ENCODE measurements at places on chromosomes 1 and 21.
A peak's percentile ranks its signal among the peaks of the same experiment; 100 is the strongest.

- peak overlapping the region; percentile 67 for H3K4me3 ChIP-seq
- DNase-seq = no peak
- peaks cover 7% of the 10 kb centered on the region for H3K4me1 ChIP-seq
- no peaks in the 10 kb centered on the region for H3K36me3 ChIP-seq
- peak overlapping the region; percentile 98 for H3K27ac ChIP-seq
Observed at GRCh38 chr1:100039591-100039990, 69.8 kb downstream of the SLC35A3 start.

GRCh38 chr1:97820470-97821188 lies 100.2 kb downstream of the DPYD start:
- no peaks in the 10 kb centered on the region for H3K36me3 ChIP-seq
- no peak overlapping the region for H3K4me3 ChIP-seq
- H3K4me1 ChIP-seq = no peaks in the 10 kb centered on the region
- H3K27me3 ChIP-seq = no peaks in the 10 kb centered on the region
- DNase-seq = peak; percentile 63
- H3K27ac ChIP-seq = no peak overlapping the region

DNA sequence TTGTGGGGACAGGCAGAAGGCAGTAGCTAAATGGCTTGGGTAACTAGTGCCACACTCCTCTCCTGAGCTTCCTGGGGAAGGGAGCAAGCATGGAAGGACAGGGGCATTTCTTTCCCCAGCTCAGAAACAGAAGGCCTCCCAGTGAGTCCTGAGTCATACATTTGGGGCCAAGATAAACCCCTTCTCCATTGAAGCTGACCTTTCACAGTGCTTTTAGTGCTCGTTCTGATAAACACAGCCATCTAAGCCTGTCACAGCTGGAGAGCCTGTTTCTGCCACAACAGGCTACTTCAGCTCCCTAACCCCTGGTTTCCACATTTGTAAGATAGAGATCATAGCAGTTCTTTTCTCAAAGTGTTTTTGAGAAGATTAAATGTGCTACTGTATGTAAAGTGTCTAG lies 374.0 kb downstream of the LMX1A start:
- peaks cover 23% of the 10 kb centered on the region for H3K4me1 ChIP-seq
- H3K27me3 ChIP-seq = no peaks in the 10 kb centered on the region
- H3K36me3 ChIP-seq = no peaks in the 10 kb centered on the region

DNA sequence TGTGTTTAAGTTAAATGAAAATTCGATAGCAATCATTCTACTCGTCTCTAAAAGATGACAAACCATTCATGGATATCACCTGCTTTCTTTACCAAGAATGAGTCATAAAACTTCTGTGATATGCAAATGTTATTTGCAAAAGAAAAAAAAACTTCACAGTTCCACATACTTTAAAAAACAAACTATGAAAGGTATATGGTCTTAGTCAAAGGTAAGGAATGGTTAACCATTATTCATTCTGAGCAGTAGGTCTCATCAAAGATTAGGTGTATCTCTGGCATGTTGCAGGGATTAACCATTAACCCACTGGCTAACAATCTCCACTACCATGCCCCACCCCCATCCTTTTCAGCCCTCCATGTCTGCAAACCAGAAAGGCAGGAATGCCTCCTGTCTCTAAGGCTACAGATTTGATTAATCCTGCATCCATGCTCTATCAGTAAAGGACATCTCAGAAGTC lies 44.4 kb downstream of the PTPN14 start:
- H3K27ac ChIP-seq = no peak overlapping the region
- H3K4me1 ChIP-seq = no peaks in the 10 kb centered on the region
- DNase-seq = no peak
- no peaks in the 10 kb centered on the region for H3K27me3 ChIP-seq
- H3K4me3 ChIP-seq = no peak overlapping the region

DNA sequence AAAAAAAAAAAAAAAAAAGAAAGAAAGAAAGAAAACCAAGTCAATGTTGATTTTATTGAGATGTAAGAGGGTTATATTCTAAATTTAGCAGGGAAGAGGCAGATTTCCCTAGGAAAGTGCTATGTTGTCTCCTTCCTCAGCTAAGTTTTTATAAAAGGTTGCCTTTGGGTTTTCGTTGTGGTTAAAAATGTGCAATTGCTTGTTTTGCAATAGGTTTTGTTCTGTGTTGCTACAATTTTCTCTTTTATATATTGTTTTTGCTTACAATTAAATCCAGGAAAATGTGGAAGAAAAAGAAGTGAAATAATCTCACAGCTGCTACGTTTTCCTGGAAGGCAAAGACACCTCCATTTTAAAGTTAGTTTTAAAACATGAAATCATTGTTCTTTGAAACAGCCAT lies 136.7 kb upstream of the C1orf105 start:
- peaks cover 5% of the 10 kb centered on the region for H3K27me3 ChIP-seq
- H3K36me3 ChIP-seq = no peaks in the 10 kb centered on the region
- H3K4me1 ChIP-seq = no peaks in the 10 kb centered on the region
- no peak overlapping the region for H3K27ac ChIP-seq
- DNase-seq = no peak
- no peak overlapping the region for H3K4me3 ChIP-seq

DNA sequence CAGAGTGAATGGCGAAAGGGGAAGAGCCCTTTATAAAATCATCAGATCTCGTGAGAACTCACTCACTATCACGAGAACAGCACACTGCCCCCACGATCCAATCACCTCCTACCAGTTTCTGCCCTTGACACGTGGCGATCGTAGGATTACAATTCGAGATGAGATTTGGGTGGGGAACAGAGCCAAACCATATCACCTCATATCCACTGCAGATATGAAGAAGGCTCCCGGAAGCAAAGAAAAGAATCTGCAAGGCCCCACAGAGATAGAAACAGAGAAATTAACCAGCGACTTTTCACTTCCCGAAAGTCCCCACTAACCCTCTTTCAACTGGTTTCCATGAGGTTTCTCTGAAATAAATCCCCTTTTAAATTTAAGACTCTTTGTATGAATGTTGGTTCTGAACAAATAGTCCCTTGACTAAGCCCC lies 86.2 kb upstream of the IRF2BP2 start:
- H3K27me3 ChIP-seq = no peaks in the 10 kb centered on the region
- no peak overlapping the region for H3K27ac ChIP-seq
- DNase-seq = no peak
- H3K4me1 ChIP-seq = peaks cover 13% of the 10 kb centered on the region
- H3K36me3 ChIP-seq = no peaks in the 10 kb centered on the region

GRCh38 chr21:45994086-45994661 lies 12.6 kb downstream of the COL6A1 start:
- H3K4me1 ChIP-seq = no peaks in the 10 kb centered on the region
- no peaks in the 10 kb centered on the region for H3K27me3 ChIP-seq
- DNase-seq = no peak

GRCh38 chr1:94240822-94241221 lies 3.4 kb upstream of the ARHGAP29 start:
- H3K36me3 ChIP-seq = no peaks in the 10 kb centered on the region
- peak; percentile 51 for DNase-seq
- no peaks in the 10 kb centered on the region for H3K4me1 ChIP-seq
- no peak overlapping the region for H3K4me3 ChIP-seq

DNA sequence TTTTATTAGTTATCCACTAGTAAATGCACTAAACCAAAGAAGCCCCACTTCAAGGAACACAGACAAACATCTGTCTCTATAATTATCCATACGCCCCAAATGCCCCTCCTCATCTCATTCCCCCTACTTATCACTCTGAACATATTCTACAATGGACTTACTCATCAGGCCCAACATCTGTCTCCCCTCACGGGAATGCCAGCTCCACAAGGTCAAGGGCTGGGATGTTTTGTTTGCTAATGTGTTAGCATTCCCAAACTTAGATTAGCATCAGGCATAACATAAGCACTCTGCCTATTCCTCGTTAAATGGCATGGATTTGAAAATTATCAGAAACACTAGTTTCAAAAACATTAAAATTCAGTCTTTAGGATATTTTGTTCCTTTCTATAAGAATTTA lies 279.5 kb downstream of the DSCAM start:
- H3K36me3 ChIP-seq = no peaks in the 10 kb centered on the region
- DNase-seq = no peak
- no peak overlapping the region for H3K4me3 ChIP-seq
- H3K27ac ChIP-seq = no peak overlapping the region
- no peaks in the 10 kb centered on the region for H3K27me3 ChIP-seq
- H3K4me1 ChIP-seq = no peaks in the 10 kb centered on the region

GRCh38 chr1:209648931-209649776 lies 3.1 kb downstream of the LAMB3 start:
- H3K27ac ChIP-seq = no peak overlapping the region
- H3K4me3 ChIP-seq = no peak overlapping the region
- H3K27me3 ChIP-seq = no peaks in the 10 kb centered on the region
- no peaks in the 10 kb centered on the region for H3K36me3 ChIP-seq
